ENCODE measurements at places on chromosomes 6 and 20.

DNA sequence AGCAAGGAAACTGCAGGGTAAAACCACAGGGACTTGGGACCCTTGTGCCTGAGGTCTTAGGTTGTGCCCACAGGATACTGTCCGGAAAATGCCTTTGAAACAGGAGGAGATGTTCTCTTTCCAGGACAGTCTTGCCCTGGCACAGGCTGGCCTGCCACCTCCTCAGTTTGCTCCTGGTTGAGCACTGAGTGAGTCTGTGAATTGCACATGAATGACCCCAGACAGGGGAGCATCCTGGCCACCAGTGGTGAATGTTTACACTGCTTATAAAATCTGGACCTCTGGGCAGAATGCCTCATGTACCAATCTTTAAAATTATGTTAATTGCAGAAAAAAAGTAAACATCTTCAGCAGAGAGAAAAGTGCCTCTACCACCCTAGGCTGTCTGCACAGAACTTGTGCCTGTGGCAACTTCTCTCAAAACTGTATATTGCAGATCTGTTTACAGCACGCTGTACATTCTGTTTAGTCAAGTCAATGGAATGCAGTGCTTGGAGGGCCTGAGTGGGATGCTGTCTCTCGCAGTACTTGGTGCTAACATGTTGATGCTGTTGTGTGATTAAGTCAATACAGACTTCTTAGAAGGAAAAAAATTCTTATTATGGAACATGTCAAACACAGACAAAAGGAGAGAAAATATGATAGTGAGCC is 242.1 kb downstream of the SOD2 start:
- DNase-seq: no peak

DNA sequence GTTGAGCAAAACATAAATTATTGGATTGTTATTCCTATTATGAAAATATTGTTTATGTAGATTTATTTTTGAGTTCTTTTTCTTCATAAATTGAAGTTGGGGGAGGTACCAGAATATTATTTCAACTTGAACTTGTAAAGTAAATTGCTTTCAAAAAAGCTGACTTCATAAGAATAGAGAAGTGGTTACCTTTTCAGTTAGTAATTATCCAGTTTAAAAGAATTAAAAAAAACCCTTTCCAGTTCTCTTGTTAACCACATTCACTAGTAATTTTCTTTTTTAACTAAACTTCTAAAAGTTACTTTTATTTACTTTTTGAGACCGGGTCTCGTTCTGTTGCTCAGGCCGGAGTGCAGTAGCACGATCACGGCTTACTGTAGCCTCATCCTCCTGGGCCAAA is 124.3 kb downstream of the CDKAL1 start:
- DNase-seq: no peak

DNA sequence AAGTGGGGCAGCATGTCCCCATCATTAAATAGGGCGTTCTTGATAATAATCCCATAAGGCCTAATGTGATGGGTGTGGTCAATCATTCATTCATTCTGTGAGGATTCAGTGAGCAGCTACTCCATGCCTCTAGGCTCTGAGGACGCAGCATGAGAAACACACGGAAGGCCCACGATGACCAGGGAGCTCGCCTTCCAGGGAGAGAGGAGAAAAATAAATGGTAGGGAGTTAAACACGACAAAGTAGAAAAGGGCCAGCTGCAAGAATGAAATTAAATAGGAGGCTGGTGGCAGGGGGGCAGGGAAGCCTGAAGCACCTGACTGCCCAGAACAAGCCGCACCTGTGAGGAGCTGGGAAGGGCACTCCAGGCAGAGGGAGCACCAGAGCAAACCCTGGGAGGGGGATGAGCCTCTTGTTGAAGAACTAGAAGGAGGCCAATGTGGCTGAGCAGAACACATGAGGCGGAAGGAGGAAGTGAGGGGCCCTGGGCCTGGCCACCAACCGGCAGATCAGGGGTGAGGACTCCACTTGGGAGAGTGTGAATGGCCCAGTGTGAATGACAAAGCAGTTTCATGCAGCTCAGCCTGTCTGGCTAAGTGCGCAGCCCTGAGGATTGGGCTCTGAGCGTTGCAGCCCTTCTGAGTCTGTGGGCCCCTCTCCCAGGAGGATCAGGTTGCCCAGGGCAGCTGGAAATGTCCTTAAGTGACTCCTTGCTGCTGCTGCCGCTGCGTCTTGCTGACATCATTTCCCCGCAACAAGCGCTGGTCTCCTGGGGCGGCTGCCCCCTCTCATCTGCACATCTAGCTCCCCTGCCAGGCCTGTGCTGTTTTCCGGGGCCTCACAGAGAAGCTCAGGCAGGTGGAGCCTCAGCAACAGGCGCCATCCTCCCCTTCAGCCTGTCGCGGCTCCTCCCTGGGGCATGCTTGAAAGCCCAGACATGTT is 99.9 kb downstream of the CDH26 start:
- DNase-seq: peak; percentile 4

DNA sequence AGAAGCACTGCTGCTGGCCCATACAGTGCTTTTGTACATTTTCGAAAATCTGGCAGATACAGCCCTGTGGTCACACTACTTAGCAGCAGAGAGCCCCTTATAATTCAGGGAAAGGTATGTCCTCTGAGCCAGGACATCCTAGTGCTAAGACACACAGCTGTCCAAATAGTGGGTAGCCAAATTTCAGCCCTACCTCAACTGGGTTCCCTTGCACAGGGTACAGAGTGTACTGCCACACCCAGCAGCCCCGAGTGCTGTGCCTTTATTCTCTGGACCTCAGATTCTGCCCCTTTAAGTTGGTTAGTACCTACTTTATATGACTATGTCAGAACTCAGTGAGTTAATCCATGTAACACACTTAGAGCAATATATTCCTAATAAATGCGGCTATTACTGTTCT is 47.6 kb downstream of the PRPH2 start:
- no peak for DNase-seq

DNA sequence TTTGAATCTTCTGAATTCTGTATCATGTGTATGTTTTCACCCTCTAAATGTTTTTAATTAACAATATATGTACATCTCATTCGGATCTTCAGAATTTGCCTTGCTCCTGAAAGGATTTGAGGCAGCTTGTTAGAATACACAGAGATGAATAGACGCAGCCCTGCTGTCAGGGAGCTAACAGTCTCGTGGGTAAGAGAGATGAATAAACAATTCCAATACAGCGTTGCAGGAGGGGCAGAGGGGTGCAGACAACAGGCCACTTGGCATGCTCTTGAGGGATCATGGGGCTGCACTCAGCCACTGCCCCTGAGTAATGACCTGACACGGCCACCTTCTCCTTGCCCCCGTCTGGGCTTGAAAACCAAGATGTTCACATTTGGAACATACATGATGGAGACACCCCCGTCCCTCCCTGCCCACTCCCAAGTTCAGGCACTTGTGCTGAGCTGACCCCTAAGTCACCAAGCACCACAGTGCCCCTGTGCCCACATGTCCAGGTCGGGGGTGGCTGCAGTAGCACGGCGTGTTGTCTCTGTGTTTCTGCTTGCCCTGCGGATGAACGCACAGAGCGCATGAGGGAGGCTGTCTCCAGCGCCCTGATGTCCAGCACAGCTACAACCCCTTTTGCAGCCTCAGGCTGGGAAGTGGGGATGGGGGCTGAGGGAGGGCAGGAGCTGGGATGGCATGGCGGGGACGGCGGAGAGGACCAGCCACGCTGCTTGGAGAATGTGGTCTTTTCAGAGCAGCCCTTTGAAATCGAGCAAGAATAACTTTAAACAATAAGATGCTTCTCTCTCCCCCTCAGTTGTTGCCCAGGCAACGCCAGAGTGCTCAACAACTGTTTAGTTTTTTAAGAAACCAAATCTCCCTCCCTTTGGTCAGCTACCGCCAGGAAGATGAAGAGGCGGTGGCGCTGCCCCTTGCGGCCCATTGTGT is 33.0 kb upstream of the CDH22 start:
- DNase-seq: no peak

DNA sequence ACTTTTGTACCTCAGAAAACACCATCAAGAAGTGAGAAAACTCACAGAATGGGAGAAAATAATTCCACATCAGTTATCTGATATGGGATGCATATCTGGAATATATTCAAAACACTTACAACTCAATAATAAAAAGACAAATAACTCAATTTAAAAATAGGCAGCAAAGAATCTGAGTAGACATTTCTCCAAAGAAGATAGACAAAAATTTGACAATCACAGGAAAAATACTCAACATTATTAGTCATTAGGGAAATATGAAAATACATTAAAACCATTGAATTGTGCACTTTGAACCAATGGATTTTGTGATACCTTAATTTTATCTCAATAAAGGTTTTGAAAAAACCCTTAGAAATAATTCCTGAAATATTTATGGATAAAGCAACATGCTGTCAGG is 36.9 kb upstream of the STMND1 start:
- no peak for DNase-seq

- no peak for DNase-seq
Observed at GRCh38 chr6:110549277-110549676, 72.9 kb upstream of the SLC22A16 start.

DNA sequence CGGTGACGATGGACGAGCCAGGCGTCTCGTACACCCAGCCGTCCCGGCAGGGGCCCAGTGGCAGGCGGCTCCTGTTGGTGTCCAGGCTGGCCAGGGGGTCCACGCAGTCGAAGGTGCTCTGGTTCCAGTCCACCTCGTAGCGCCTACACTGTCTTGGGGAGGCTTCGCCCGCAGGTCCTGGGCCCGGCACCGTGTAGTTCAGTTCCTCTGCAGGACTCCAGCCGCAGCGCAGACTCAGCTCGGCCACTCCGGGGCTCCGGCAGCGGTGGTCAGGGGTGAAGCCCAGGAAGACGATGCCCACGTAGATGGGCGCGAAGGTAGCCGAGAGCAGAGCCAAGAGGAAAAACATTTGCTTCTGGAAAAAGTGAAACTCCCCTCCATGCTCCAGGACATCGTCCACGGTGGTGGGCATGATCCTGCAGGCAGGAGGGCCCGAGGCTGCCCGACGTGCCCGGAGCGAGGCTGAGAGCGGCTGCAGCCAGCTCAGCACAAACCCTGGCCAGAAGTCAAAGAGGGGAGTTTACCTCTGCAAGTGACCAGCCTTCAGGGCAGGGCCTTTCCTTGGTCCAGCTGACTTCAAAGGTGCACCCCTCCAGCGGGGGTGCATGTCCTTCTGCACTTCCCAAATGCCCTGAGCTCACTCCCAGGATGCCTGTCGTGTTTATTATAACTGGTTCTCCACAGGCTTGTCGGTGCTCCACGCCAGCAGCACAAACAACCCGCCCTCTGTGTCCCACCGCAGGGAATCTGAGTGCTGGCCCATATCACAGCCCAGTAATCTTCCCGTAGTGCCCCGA is at the start of gene SLC22A2:
Gene SLC22A2 (minus strand): TSS at position 476 of the 797 bp plus-strand sequence. CDS start 64 bp downstream, at position 412.
- no peak for DNase-seq

- DNase-seq: peak; percentile 84
Observed at GRCh38 chr6:3848925-3849605, at the start of gene FAM50B. TSS of gene FAM50B (plus strand) at chr6:3849373. CDS start at chr6:3849812, 439 bp downstream.

DNA sequence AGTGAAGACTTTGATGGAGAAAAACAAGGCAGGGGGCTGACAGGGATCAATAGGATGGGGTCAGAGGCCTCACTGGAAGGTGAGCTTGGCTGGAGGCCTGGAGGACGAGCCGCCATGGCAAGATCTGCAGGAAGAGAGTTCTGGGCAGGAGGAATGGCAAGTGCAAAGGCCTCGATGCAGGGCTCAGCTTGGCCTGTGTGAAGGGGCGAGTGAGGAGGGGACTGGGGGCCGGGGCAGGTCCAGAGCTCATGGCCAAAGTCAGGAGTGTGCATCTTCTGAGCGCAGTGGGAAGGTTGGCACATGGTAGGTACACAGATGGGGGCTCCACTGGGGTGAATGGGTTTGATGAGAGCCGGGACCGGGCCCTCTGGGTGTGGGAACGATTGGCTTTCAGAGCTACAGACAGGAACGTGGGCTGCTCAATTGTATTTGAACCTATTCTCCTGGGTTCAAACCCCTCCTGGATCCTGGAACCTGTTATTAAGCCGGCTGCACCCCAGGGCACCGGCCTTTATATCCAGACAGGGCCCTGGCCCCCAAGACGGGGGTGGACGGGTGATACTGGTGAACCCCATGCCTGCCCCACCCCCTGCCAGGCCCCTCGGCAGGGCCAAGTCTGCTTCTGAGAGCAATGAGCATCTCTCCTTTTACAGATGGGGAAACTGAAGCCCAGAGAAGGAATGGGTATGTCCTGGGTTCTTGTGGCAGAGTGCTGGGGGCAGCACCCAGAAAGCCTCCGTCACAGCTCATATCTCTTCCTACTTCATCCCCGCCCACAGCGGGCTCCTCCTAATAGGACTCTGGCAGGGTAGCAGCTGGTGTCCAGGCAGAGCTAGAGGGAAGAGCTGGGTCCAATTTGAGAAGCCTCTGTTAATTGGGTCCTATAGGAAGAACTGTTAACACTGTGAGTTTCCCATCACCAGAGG is 106.1 kb downstream of the CEBPB start:
- no peak for DNase-seq

DNA sequence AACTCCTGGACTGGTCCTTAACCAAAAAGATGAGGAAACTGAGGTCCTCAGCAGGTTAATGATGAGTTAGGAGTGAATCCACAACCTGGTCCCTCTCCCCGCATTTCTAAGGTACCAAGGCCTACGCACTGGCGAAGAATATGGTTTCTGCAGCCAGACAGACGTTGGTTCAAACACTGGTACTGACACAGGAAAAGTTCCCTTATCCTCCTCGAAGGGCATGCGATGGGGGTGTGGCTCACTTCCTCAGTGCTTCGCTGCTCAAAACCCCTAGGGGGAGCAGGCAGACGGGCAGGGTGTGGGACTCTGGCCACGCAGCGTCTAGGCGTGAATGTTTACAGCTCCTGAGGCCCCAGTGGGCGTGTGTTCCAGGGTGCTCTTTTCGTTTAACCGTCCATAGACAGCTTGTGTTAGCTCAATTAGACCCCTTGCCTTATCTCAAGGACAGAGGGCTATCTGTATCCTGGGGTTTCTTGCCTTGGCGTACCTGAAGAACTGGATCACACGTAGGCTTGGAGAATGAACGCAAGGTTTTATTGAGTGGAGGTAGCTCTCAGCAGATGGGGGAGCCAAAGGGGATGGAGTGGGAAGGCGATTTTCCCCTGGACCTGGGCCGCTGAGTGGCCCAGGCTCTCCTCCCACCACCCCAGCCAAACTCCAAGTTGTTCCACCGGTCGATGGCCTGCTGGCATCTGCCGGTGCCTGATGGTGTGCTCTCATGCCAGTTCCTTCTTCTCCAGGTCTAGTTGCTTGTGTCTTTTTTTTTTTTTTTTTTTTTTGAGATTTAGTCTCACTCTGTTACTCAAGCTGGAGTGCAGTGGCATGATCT is 31.8 kb upstream of the PTPN1 start:
- DNase-seq: peak; percentile 52

GRCh38 chr6:10999994-11000393 is 44.1 kb downstream of the ELOVL2 start:
- DNase-seq: no peak

Measured in cerebellar cortex (tissue), 1 donor.